ENCODE measurements at places on chromosomes 2 and 18.

- no peak for DNase-seq
Observed at GRCh38 chr2:141878016-141878415, 252.8 kb downstream of the LRP1B start.

DNA sequence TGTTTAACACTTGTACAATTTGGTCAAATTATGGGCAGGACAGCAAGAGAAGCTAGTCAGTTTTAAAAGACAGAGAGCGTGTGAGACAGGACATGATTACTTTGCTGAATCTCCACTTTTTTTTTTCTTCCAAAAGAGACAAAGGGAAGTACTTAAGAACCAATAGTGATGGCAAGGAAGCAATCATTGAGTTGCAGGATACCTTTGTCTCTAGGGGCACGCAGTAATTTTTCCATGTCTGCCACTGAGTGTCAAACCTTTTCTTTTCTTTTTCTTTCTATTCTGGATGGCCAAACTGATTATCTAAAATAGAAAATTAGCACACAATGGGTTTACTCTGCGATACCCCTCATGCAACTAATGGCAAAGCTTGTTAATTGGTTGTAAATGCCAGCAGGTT lies 533.0 kb downstream of the PLCL1 start:
- no peak for DNase-seq

DNA sequence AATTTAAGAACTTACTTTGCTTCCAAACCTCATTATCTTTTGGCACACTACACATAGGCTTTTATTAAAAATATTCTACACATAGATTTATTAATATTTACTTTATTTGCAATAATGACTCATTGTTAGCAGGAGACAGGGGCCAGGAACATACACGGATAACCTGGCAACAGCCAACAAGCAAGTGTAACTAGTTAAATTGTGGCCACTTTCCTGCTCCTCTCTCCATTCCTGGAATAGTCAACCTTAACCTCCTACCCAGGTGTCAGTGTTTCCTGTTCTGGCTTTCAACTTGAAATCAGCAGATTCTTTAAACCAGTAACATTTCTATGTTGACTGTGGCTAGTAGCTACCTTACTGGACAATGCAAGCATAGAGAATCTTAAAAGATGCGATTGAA lies 26.5 kb downstream of the ACVR1 start:
- no peak for DNase-seq

DNA sequence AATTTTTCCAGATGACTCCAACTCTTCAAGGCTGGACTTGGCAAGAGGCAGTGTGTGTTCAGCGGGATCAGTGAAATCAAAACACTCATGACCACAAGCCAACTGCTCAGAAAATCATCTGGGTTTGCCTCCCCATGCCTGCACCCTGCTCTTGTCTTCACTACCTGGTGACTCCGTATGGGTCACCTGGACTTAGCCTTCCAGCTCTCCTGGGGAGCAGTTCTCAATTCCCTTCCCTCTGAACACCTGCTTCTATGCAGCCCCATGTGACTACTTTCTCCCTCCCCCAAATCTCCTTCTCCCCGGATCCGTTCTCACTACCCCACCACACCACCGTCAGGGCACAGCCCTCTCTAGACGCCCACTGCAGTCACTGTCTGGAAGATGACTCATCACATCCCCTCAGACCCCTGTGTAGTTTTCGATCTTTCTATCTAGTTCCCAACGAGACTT lies 130.2 kb upstream of the ID2 start:
- DNase-seq = no peak

GRCh38 chr18:44944461-44944860 lies 263.8 kb downstream of the SETBP1 start:
- no peak for DNase-seq

DNA sequence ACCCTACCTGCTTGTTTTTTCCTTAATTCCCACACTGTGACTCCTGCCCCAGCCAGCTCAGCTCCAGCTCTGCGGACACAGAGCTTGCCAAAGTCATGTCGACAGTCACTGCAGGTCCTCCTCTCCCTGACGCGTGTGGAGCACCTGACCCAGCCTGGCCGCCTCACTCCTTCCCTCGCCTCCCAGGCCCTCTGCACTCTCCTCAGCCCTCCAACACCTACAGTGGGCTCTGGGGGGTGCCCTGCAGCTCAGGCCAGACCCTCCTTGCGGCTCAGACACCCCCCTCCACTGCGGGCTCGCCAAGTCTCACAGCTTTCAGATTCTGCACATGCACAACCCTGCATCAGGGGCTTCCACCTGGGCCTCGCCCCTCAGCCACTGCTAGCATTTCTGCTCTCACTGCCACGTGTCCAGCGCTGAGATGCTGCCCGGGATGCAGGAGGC lies 68.3 kb downstream of the NDUFA10 start:
- no peak for DNase-seq

GRCh38 chr2:205698286-205699268 lies 16.3 kb downstream of the NRP2 start:
- no peak for DNase-seq
